ENCODE measurements at places on chromosomes 1 and 21.
A peak's percentile ranks its signal among the peaks of the same experiment; 100 is the strongest.

- DNase-seq, result no peak
Observed at GRCh38 chr1:10773376-10773775, 23.1 kb downstream of the CASZ1 start.

DNA sequence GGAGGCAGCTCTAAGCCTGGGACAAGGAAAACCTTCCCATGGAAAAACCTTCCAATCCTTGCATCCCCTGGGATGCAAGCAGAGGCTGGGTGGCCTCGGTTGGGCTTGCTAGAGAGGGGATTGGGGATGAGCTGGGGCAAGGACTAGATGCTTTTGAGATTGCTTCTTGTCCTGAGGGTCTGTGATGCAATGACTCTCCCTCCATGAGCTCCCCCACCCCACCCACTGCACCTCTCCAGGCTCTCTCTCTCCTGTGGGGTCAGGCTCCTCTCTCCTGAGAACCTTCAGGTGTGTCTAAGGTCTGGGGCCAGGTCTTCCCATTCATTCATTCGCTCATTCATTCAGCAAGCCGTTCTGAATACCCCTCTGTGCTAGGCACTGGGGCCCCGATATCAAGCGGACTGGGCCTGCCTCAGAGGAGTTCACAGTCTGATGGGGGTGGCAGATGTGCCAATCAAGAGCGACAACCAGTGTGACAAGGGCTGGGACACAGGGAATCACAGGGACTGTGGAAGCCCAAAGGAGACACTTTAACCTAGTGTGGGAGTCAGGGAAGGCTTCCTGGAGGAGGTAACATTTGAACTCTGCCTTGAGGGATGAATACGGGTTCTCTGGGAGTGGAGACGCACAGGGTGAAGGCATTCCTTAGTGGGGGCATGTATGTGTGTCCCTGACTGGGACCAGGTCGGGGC, 6.5 kb downstream of the LDLRAD1 start:
- no peak for DNase-seq

GRCh38 chr1:155657463-155657862, 31.1 kb downstream of the YY1AP1 start:
- DNase-seq, result peak; percentile 24

GRCh38 chr1:198212675-198213074, 55.9 kb downstream of the NEK7 start:
- no peak for DNase-seq

GRCh38 chr1:53298045-53298637, 29.7 kb downstream of the LRP8 start:
- no peak for DNase-seq

DNA sequence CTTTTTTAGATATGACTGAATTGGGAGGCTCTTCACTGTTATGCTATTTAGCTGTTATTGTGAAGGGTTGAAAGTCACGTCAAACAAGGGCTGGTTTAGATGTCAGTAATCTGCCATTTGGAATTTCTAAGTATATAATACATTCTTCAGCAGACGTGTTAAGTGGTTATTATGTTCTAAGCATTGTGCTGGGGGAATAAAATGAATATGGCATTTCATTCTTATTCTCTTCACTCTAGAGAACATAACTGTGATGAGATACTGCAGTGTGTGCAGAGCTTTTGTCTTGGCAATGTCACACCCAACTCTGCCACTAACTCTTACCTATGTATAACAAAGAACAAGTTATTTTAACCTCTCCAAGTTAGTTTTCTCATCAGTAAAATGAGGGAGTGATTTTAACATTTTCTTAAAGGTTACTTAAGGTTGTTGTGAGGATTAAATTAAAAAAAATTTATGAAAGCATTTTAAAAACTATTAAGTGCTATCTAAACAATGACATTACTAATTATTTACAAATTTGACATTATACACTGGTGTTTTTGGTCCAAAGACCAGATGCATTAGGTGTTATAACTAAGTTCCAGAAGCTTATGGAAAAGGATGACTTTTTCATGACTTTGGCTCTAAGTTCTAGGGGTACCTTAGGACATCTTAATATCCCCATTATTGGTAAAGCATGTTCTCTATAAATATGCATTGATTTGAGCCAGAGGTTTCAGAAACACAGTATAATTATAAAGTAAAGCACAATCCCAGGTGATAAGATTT, 58.3 kb downstream of the SLC30A7 start:
- DNase-seq, result no peak

GRCh38 chr21:37407719-37408420, 41.3 kb downstream of the DYRK1A start:
- DNase-seq, result no peak

GRCh38 chr1:111302374-111302773, 11.7 kb downstream of the CHIA start:
- no peak for DNase-seq

DNA sequence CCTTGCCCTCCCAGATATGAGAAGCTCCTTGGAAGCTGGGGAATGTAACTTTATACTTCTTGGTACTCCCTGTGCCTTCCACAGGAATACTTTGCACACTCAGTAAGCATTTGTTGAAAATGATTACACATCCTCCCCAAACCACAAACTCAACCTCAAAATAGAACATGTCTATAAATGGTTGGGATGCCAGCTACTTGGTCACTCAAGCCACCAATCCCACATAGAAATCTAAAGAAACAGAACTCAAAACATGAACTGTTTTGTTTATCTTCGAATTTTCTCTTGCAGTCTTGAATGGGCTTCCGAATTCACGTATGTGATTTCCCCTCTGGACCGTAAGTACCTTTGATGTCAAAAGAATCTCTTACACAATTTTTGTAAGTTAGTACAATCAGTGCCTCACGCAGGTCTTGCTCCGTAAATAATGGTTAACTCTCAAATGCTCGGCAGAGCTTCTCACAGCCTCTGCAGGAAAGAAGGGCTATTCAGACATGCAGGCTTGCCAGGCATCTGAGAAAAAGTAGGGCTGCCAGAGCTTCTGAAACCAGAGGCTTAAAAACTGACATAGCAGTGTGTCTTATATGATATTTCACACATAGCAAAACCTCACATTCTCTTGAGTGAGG, 26.9 kb downstream of the SORT1 start:
- DNase-seq, result no peak

GRCh38 chr1:167934426-167935215, 1.9 kb upstream of the DCAF6 start:
- peak; percentile 67 for DNase-seq

DNA sequence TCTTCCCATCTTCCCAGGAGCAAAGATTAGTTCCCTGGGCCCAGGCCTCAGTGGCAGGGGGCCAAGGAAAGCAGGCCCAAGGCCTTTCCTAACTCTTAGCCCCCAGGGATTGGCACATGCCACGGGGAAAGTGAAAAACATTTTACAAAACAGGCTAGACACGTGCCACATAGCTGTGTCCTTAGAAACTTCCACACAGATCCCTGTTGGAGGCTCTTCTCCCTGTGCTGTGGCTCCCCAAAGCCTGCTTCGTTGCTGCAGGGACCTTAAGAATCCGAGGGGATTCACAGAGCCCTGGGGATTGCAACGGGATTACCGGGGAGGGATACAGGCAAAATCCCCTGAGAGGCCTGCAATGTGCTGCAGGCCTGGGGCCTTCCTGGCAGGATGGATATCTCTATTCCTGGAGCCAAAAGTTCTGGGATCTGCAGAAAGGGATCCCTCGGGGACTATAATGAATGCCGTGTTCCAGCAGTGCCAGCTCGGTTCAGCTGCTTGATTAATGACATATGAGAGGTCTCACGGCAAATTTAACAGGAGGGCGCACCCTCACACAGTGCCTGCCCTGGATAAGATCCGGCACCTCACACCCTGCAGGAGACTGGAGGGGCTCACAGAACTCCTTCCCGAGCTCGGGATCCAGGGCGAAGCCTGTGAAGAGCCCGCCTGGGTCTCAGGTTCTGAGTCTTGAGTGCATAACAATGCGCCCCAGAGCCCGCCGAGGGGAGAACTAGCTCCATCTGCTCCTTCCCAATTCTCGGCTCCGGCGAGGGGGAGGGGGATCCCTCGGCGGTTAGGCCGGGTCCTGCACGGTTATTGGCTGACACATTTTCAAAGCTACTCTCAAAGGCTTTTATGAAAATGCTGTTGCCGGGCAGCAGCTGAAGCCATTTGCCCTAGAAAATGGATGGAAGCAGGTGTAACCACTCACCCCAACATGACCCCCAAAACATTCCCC, 15.3 kb upstream of the RGS8 start:
- DNase-seq, result peak; percentile 74

DNA sequence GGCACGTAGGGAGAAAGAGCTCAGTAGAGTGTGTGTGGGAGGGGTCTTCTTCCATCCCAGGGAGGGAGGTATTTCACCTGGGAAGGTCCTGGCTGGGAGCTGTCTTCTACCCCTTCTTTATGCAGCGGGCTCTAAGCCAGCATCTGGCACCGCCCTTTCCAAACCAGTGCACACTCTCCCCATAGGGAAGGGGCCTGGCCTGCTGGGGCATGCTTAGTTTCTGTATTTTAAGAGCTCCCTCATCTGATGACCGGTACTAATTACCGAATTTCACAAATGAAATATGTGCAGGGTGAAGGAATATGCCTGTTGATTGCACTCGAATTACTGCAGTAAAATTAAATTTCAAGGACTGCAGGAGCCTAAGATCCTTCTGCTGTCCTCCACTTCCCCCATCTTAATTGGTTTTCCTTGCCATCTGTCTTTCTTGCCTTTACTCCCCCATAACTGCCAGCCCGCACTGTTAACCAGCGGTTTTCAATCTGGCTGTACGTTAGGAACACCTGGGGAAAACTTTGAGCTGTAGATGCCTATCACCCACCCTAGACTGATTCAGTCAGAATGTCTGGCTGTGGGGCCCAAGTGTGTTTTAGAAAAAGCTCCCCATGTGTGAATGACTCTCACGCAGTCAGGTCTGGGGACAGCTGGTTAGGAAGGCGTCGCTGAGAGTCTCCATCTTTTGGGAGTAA, 20.1 kb downstream of the GALNT2 start:
- DNase-seq, result no peak

GRCh38 chr1:184630679-184631060, 124.0 kb downstream of the EDEM3 start:
- peak; percentile 38 for DNase-seq

DNA sequence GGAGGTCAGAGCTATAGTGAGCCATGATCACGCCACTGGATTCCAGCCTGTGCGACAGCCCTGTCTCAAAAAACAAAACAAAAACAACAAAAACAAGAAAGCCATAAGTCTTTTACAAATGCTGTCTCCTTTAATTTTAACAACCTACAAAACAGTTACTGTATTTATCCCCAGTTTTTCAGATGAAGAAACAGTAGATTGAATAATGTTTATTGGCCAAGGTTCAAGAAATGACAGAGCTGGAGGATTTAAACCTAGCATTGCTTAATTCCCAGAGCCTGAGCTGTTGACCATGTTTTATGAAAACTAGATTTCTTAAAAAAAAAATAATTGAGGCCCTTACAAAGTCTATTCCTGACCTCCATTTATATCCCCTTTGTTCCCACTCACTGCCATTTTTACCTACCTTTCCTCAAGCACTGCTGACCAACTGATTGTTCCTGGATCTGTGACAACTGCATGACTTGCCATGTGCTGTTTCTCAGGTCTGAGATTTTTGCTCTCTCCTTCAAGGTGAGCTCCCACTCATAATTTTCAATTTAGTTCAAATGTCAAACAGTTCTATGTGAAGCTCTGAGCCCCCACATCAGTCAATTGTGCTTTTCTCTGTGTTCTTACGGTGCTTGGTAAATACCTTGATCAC, 140.8 kb downstream of the CHRM3 start:
- peak; percentile 57 for DNase-seq

- peak; percentile 44 for DNase-seq
Observed at GRCh38 chr1:17561561-17561985, 22.1 kb downstream of the ARHGEF10L start.

DNA sequence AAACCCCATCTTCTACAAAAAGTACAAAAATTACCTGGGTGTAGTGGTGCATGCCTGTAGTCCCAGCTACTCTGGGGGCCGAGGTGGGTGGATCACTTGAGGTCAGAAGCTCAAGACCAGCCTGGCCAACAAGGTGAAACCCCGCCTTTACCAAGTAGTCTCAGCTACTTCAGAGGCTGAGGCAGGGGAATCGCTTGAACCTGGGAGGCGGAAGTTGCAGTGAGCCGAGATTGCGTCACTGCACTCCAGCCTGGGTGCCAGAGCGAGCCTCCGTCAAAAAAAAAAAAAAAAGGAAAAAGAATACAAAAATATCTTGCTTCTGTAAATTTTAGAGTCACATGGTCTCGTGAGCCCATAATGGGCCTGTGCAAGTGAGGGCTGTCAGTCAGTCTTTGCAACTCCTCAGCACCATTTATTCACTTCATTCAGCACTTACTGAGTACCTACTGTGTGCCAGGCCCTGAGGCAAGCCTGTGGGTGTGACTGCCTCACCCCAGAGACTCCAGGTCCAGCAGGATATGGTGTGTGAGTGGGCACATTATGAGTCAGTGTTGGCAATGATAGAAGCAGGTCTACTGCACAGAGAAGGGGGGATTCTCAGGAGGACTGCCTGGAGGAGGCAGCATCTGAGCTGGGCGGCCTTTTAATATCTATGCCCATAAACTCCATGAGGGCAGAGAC, 46.8 kb upstream of the TARDBP start:
- DNase-seq, result peak; percentile 49

DNA sequence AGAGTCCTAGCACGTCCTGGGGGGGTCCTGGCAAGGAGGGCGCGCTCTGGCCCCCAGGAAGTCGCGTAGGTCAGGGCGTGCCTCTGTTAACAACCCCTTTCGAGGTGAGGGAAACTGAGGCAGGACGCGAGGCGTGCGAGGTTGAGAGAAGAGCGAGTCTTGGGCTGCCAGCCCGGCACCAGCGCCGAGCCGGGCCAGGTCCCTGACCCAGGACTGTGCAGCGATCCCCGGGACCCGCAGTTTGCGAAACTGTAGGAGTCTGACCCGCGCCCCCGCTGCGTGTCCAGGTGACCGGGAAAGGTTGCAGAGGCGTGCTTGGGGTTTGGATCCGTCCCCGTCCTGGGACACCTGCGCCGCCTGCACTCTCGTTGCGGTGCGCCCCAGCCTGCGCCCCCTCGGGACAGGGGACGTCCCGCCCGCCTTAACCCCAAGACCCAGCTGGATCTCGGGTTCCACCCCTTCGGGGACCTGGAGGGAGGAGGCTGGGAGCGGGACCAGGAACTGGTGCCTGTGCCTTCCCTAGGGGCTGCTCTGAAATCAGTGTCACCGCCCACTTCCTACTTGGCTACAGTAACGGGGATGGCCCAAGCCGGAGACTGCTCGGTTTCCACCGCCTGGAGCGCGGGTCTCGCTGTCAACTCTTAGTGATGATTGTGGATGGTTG, 493 bp downstream of the DISC1 start:
- peak; percentile 88 for DNase-seq

DNA sequence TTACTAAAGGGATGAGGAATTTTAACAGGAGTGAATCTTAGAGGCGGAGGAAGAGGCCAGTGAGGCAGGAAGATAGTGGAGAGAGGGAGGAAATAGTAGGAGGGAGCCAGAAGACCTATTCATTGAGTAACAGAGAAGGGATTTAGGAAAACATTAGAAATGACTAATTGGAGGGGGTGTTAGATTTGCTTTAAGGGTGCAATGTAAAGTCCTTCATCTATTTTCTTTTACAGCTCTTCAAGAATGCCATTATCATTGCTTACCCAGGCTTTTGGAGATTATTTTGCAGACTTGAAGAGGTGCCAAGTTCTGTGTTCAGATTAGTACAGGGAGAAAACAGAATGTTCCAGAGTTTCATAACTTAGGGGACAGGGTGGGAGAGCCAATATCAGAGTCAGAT, 33.8 kb downstream of the OR10J1 start:
- no peak for DNase-seq

- peak; percentile 72 for DNase-seq
Observed at GRCh38 chr1:9429342-9429711, 109.9 kb upstream of the SLC25A33 start.

- no peak for DNase-seq
Observed at GRCh38 chr1:3495776-3496745, 41.6 kb downstream of the ARHGEF16 start.

- DNase-seq, result no peak
Observed at GRCh38 chr1:170720661-170721060, 56.7 kb downstream of the PRRX1 start.

- DNase-seq, result no peak
Observed at GRCh38 chr1:203479646-203480045, 4.0 kb downstream of the PRELP start.

All from muscle of leg (tissue), 16 donors.